A549 treated with AZD2906 at 1 μM for 4 hours (cell line): ENCODE measurements at places on chromosomes 7 and 10. TPM values are rescaled to one million over a fixed set of nuclear protein-coding genes. Genes with fewer than 3 reads are reported as not detected.

The MACC1 gene
- total RNA-seq, result not detected in 5 replicates

The TRIM50 gene
- not detected in 5 replicates for total RNA-seq

The MET gene
- 60.6 to 91.7 TPM (median 72.1 TPM) in 5 replicates for total RNA-seq

The EXOC6 gene
- 12.6 to 17.7 TPM (median 15.9 TPM) in 5 replicates for total RNA-seq

The STAMBPL1 gene
- 23.1 to 27.7 TPM (median 25.4 TPM) in 5 replicates for total RNA-seq

The WDFY4 gene
- 0.03 to 0.11 TPM (median 0.06 TPM) in 4 of 5 replicates, not detected in the other for total RNA-seq
